Stimulated activated CD4-positive, alpha-beta T cell treated with anti-CD3 and anti-CD28 coated beads, TNF-alpha, amount 100 ng/mL, for 24 hours (primary cell): ENCODE measurements at places on chromosomes 7 and 10.

GRCh38 chr7:111162692-111163091 is 71.8 kb downstream of the LRRN3 start:
- DNase-seq, result no peak

- no peak for DNase-seq
Measured at GRCh38 chr7:42928754-42929153, 3.2 kb downstream of the PSMA2 start.

DNA sequence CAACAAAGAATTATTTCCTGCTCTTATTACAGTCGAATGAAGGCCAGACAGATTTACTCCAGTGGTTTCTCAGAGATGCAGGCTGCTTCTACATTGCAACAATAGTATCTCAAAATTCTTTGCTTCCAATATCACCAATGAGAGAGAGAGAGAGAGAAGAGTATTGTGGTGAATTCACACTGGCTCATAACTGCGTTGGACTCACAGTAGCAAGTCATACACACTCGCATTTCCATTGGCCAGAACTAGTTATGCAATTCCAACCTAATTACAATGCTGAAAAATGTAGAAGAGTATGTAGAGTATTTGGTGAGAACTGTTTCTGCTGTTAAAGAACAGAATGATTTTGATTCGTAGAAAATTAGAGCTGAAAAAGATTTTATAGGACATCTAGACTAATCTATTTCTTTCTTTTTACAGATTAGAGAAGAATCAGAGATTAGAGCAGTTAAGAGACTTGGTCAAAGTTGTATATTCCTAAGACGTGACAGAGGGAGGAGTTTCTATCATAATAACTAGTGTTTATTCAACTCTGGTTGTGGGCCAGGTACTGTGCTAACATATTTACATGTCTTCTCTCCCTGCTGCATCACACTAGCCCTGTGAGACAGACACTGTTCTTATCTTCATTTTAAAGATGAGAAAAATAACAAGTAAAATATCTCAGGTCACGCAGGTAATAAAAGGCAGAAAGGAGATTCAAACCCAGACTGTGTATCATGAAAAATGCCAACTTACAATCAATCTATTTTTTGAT is 34.6 kb upstream of the PDK4 start:
- no peak for DNase-seq

DNA sequence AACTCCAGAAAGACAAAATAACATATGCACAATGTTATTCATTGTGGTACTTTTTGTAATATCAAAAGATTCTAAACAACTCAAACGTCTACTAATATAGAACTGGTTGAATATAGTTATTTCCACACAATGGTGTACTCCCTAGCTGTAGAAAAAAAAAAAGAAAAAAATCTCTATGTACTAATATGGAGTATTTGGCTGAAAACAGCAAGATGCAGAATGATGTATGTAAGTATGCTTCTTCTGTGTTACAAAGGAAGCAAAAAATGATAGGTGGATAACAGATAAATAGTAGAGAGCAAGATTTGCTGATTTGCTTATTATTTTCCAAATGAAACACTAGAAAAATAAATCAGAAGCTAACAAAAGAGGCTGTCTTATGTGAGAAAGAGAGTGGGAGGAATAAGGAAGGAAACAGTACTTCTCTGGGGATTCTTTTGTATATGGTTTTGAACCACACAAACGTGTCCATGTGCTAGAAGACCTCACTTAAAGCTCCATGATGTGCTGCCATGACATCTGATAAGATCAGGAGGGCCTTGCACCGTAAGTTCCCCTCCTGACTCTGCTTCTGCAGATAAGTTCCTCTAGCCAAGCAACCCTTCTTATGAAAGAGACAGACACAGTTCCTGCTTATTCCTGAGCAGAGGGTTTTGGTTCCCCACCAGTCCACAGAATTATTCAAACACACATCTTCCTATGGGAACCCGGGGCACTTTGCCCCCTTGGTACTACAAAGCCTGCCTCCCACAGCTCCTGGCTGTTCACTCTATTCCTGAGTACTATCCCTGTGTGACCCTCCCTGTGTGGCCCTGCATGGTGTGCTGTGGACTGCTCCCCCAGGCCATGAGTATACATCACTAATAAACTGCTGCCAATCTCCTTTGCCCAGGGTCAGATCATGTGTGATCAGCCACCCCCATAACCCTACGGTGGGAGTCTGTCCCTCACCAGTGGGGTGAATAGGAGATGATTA is 159.1 kb downstream of the CCDC71L start:
- no peak for DNase-seq

GRCh38 chr7:135758531-135758932 is 9.9 kb upstream of the FAM180A start:
- DNase-seq, result no peak

DNA sequence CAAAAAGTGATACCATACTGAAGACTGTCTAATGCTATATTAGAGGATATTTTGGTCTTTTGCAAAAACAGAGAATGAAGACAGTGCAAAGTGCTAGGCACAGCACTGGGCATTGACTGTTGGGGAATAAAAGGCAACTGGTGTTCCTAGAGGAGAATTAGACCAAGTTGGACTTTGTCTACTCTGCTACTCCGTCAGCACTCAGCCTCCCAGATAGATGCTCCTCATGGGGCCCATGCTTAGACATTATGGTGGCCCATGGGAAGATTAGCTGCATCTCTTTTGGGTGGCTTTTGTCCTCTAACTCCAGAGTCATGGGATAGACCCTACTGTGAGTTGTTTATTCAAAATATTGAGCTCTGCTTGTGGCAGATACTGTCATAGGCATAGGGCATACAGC is 113.5 kb downstream of the RBM20 start:
- DNase-seq, result no peak

- DNase-seq, result no peak
Measured at GRCh38 chr7:29158795-29159423, 12.6 kb upstream of the CPVL start.

DNA sequence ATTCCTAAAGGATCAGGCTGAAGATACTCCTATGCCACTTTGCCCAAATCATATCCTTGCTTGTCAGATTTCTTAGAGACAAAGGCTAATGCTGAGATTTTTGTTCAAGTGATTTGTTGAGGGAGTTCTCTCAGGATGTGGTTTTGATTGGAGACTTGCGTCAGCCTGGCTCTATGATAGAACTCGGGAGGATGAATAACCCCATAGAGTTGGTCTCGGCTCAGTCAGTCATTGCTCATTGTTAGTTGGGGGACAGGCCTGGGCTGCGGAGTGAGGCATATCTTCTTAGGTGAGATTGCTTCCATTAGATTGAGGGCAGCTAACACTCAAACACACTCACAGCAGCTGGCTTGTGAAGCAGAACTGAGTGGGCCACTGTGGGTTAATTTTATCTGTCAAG is 203.4 kb downstream of the KIF20B start:
- DNase-seq, result no peak

GRCh38 chr7:115920367-115920766 is 110.2 kb downstream of the TFEC start:
- no peak for DNase-seq

- DNase-seq, result no peak
Measured at GRCh38 chr7:100061518-100062193, 12.1 kb downstream of the ZSCAN21 start.

DNA sequence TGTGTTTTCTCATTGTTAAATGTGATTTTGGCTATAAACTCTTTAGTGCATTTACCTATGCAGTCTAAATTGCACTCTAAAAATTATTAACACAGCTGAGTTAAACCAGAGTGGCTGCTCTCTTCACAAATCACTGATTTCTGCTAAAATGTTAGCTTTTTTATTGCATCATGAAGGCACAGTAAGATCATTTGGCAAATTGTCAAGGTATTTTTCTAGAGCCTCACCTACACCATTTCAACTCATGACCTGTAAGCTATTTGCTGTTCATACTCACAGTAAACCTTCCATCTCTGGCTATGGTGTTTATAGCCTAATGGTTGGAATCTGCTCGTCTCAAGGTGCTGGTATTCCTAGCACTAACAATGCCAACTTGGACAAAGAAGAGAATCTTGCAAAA is 25.7 kb downstream of the NDUFB2 start:
- no peak for DNase-seq

DNA sequence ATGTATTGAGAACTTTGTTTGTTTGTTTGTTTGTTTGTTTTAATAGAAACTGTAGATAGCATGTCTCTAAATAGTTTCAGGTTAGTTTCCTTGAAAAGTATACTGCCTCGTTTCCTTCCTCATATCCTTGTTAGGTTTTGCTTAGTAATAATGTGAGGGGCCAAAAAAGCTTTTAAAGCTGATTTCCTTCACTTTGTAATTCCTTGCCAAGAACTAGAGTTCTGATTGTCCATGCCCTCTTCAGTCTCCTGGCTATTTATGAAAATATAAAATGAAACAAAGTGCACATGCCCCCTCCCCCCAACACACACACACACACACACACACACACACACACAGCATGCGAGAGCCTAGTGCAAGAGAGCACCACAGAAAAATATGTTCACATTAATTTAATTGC is 115.8 kb downstream of the FZD1 start:
- DNase-seq, result no peak

DNA sequence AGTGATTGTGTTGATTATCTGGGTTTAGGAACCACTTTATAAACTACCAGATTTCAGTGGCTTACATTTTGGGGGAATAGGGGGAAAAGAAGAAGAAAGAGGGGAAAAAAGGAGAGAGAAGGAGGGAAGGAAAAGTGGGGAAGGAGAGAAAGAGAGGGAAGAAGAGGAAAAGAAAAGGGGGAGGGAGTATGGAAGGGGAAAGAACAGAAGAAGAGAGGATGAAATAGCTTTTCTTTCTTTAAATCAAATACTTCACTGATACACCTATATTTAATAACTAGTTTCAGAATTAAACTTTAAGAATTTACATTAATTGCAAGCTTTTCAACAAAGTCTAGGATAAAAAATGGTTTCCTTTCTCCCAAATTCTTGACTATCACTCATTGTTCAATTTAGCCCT is 289.6 kb downstream of the SDHAF3 start:
- DNase-seq, result no peak

DNA sequence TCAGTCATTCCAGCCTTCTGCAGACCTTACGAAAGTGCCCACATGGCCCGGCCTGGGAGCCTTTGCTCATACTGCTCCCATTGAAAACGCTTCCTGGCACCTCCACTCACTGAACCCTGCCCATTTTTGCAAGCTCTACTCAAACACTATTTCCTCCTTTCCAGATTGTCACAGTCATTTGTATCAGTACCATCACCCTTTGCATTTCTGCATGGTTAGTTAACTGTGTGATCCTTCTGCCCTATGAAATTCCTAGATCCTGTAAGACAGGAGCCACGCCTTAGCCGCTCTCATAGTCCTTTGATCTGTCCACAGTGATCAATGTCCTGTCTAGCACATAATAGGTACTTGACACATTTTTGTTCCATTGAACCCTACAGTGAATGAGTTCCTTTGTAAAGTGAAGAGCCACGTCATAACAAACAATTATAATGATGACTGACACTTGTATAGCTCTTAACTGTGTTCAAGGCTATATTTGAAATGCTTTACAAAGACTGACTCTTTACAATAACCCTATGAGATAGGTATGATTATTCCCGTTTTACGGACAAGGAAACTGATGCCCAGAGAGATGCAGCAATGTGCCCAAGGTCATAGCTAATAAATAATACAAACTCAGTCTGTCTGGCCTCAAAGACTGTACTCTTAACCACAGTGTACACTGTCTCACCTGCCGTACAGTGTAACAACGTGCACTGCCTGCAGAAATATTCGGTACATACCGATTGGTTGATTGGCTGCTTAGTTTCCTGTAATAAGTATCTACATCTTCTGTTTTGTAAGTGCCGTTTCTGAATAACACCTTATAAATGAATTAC is 16.6 kb upstream of the ITIH2 start:
- no peak for DNase-seq
